Activated naive CD4-positive, alpha-beta T cell treated with anti-CD3 and anti-CD28 coated beads, Interleukin-2, amount 50 U/mL, for 16 hours (primary cell): ENCODE measurements at places on chromosomes 2 and 18.

DNA sequence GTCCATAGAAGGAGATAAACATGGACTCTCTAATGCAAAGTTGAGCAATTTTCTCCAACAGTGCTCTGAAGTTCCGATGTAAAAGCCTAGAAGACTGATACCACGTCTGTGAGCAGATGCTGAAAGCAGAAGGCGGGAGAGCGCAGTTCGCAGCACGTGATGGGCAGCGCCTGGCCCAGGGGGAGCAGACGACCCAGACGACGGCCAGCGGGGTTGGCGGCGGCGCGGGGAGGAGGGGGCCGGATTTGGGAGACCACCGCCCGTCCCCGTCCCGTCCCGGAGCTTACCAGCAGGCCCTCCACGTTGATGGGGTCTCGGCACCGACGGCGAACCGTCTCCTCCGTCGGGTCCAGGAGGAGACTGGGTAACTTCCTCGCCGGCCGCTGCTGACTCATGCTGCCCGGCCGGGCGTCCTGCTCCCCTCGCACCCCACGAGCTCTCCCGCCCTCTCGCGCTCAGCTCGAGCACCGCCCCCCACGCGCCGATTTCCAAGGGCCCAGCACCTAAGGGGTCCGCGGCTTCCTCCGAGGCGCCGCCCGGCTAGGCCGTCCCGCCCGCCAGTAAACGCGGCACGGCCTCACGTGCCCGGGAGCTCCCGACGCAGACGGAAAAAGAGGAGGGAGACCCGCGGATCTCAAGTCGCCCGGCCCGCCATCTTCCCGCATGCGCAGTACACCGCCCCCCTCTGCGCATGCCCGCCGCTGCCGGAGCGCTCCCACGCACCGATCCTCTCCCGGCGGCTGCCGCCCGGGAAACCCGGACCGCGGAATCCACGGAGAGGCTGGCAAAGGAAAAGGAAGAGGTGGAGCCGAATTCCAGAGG, at the start of gene E2F6:
TSS of gene E2F6 (minus strand) at position 677 of the 822 bp plus-strand sequence. CDS start at position 395, 282 bp downstream.
- DNase-seq: peak; percentile 86

- DNase-seq: no peak
Measured at GRCh38 chr2:147068071-147068470, 776.8 kb upstream of the ACVR2A start.

GRCh38 chr2:150495993-150496627, 8.6 kb upstream of the RND3 start:
- no peak for DNase-seq

DNA sequence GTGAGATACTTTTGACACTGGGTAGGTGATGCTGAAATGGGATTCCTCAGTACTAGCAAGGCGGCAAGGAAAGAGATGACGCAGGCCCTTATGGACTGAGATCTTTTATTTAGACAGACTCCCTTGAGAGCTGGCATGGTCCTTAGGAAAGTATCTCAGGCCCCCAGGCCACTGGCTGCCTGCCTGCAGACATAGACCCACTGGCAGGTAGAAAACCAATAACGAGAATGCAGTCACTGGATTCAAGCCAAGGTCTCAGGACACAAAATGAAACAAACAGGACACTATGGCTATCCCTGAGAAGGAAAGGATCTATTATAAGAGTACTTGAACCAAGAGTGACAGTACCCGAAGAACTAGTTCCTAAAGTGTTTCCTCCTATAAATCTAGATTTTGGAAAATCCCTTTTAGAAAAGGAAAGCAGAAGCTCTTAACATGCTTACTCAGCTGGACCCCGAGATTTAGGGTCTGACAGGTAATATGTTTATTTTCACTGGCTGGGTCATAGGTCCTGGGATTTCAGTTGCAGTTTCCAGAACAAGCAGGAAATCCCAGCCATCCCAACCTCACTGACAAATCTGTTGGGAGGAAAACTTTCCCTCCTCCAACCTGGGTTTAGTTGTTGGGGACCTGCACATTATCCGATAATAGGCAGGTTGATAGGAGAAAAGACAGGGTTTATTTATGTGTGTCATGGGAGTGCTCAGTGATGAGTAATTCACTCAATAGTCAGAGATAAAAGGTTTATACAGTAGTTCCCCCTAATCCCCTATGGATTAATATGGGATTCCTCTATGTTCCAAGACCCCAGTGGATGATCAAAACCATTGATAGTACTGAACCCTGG, 44.5 kb downstream of the COMMD1 start:
- no peak for DNase-seq

DNA sequence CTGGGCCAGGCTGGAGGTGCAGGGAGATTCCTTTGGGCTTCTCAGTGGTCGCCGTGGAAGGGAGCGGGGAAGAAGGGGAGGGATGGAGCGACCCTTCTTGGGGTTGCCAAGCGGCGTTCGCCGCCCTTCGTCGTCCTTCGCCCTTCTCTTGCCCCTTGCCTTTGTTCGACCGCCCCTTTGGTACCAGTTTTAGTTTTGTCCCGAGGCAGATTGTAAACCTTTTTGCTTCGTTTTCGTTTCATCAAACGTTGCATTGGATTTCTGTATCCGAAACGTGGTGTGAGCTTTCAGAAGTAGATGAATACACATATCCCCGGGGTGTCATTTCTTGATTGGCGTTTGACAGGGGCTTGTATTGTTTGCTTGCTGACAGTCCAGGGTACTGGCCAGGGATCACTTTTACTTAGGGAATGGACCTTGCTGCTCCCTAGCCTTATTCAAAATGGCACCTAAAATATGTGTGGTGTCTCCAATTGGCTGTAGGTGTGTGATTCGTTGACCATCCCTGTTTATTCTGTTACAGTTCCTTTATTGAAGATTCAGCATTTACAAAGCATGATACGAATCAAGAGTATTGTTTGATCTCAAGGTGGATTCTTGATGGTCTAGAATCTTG, 788 bp downstream of the USP14 start:
- no peak for DNase-seq

DNA sequence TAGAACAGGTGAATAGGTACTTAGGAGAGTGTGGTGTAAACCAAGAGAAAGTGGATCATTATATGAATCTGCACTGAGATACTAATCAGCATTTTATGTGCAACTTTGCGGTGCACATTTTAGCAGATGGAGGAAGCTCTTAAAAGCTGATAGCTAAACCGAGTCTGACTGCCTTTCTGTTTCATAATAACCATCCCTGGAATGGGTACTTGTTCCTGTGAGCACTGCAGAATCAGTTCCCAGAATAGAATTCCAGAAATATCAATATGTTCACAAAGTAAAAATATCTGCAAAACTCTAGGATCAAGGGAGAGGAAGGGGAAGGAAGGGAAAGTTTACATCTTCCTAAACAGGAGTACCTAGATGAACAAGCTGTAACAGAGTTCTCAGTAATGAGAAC, 432.2 kb upstream of the HNRNPA3 start:
- DNase-seq: no peak

DNA sequence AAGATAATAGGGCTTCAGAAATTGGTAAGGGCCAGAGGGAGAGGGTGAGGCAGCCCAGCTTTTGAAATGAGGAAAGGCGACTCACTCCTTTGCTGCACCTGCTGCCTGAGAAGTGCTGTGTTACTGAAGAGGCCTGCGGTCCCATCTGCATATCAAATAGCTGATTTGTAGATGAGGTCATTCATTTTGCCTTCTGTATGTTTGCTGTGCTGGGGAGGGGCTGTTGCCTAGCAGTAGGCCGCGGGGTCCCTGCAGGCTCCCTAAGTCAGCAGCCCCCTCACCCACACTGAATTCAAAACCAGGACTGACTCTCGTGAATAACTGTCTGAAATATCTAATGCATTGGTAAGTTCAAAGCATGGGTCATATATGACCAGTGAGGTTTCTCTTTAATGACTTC, 377.2 kb downstream of the SOX11 start:
- DNase-seq: no peak

DNA sequence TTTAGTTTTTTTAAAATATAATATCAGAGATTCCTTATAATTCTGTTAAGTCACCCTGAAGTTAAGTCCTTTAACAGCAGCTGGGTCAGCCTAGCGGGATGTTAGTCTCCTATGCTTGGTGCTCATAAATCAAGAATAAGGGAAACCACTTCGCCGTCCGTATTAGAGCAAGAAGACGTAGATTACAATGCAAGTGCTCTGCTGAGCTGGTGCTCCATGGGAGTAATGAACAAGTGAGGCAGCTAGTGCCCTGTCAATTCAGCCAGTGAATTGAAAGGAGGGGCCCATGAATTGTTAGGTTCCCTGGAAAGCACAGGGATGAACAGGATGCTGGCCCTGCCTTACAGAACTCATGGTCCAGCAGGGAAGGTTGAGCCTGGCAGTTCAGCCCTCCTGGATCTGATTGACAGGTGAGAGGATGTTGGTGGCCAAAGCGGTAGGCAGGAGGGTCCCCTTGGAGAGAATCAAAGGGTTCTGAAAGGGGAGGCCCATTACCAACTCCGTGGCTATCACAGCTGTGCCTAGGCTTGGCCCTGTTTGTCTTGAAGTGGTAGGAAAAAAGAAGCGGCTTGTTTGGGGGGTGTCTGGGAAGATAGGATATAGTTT, 30.8 kb downstream of the PLB1 start:
- DNase-seq: no peak

- DNase-seq: no peak
Measured at GRCh38 chr2:98382739-98383138, 36.5 kb downstream of the CNGA3 start.

- DNase-seq: no peak
Measured at GRCh38 chr2:210099940-210100339, 71.3 kb downstream of the KANSL1L start.

GRCh38 chr2:215451012-215451756, 15.3 kb upstream of the FN1 start:
- DNase-seq: no peak

DNA sequence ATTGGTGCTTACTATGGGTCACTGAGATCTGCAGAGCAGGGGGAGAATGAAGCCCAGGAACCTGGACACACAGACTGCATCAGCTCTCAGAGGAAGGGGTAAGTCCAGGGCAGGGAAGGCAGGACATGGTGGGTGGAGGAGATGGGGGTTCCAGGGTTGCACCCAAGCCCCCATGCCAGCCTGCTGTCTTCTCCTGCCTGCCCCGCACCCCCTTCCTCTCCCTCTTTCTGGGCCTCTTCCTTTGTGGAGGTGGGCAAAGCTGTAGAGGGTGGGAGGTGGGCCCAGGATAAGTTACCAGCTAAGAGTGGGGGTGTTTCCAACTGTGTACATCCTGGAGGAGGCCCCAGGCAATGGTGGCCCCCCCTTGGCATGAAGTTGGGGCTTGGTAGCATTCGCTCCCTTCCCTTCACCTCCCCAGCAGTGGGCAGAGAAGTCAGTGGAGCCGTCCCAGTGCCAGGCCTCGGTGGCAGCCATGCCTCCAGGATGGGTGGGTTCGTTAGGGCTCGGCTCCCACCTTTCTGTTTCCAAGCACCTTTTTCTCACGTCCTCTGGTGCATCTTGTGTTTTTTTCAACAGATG, 132.2 kb downstream of the CLIP4 start:
- DNase-seq: no peak

- DNase-seq: no peak
Measured at GRCh38 chr2:45554742-45555140, 56.3 kb downstream of the SRBD1 start.

GRCh38 chr18:995629-996028, 91.0 kb downstream of the ADCYAP1 start:
- DNase-seq: no peak

DNA sequence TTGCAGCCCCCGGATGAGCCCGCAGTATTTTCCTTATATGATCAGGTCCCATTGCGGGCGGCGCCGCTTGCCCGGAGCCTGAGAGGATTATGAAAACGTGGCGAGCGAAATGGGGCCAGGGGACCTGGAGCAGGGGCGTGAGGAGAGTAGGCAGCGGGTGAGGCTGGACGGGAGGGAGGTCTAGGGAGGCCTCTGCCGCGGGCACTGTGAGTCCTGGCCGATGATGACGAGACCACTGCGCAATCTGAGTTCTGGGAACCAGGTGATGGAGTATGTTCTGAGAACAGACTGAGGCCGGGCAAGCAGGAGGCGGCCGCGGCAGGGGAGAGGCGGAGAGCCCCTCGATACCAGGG, 790 bp upstream of the ACAA2 start:
- DNase-seq: no peak

DNA sequence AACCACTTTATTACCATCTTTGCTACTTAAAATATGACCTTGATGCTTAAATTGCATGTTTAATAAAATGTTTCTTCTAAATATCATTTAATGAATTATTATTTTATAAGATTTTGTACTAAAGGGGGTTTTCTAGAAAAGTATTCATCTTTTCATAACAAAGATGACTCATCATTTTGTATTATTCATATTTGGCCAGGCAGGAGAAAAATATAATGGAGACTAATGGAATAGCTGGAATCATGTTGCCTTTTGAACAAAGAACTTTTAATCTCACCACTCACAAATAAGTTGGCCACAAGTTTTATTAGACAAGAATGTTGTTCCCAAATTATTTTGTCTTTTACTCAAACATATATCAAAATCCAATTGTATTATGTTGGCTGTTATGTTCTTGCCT, 882.4 kb downstream of the DSC3 start:
- DNase-seq: no peak

DNA sequence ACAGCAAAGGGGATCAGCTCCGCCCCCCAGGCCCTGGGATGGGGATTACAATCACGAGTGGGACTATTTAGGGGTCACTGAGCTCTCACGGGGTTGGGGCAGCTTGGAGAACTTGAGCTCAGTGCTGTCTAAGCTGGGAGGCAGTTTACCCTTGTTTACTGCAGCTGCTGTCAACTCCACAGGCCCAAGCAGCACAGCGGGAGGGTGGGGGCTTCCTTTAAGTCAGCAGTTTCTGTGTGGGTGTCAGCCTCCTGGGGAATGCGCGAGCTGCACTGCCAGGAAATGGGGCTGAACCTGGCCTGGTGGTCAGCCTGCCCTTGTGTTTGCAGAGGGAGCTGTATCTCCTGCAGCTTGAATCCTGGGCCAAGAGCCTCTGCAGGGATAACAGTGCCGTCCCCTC, 29.8 kb downstream of the TOGARAM2 start:
- peak; percentile 29 for DNase-seq

DNA sequence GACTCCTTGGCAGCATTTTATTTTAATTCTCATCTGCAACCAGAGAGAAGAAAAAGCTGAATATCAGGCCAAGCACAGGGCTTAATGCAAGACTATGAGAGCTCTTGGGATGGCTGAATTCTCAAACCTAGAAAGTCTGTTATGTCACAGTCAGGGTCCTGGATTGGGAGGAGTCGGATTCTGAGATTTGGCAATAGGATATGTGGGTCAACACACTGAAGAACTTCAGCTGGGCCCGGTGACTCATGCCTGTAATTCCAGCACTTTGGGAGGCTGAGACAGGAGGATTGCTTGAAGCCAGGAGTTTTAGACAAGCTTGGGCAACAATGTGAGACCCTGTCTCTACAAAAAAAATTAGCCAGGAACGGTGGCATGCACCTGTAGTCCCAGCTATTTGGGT, 102.4 kb downstream of the COL3A1 start:
- no peak for DNase-seq

GRCh38 chr2:234521536-234521935, 24.7 kb upstream of the ARL4C start:
- DNase-seq: no peak

- no peak for DNase-seq
Measured at GRCh38 chr2:54572262-54572635, 116.1 kb downstream of the SPTBN1 start.
